ENCODE measurements at places on chromosomes 12 and 14.

DNA sequence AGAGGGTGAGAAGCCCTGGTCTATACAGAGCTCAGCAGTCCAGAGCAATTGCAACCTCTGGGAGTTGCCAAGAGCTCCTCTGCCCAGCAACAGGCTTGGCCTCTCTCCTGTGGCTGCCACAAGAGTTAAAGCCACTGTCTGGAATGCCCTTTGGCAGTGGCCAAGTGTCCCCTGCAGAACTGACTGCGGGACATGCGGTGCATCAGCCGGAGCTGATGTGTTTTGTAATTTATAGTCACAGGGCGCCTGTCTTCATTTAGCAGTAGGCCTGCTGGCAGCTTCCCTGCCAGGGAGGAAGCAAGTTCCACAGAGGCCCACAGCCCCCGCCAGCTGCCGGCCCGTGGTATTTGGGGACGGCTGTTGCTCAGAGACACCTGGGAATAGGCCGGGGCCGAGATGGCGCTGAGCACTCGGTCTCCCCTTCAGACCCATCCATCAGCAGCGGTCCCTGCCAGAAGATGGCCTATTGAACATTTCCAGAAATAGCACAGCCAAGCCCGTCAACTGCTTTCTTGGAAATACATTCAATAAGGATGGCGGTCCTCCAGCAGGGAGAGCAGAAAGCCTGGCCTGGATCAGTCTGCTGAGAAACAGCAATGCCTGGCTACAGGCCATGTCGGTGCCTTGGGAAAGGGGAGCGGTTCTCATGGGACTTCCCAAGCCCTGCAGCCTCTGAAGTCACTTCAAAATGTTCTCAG, 217.4 kb downstream of the CRADD start:
- no peak for DNase-seq

DNA sequence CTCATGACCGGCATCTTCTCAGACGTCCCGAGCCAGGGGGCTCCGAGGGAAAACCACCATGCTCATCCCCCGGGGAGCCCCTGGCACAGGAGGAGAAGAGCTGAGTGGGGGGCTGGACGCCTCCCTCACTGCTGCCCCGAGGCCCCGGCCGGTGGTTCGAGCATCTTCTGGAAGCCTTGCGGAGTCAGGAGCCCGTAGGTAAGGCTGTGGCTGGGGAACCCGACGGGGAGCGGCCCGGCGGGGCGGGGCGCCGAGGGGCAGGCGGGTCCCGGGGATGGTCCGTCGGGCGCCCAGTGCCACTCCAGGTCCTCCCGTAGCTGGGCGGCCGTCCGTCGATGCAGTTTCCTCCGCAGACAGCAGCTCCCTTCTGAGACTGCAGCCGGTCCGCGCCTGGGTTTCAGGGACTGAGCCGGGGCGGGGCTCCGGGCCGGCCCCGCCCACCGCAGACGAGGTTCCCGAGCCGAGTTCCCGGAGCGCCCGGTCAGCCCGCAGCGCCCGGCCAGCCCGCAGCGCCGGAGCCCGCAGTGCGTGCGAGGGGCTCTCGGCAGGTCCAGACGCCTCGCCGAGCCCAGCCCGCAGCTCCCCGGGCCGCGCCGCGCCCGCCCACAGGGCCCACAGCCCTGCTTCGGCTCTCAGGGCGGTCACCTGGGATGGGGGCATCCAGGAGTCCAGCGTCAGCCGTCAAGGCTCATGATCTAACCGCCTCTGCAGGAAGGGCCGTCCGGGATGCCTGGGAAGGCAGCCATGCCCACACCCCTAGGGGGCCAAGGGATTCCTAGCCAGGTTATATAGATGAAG, at the start of gene PGF:
Gene PGF (minus strand): TSS at position 369 of the 798 bp plus-strand sequence. CDS start 355 bp downstream, at position 14.
- DNase-seq, result peak; percentile 65

- DNase-seq, result no peak
Measured at GRCh38 chr12:69508091-69508490, 37.9 kb downstream of the FRS2 start.

DNA sequence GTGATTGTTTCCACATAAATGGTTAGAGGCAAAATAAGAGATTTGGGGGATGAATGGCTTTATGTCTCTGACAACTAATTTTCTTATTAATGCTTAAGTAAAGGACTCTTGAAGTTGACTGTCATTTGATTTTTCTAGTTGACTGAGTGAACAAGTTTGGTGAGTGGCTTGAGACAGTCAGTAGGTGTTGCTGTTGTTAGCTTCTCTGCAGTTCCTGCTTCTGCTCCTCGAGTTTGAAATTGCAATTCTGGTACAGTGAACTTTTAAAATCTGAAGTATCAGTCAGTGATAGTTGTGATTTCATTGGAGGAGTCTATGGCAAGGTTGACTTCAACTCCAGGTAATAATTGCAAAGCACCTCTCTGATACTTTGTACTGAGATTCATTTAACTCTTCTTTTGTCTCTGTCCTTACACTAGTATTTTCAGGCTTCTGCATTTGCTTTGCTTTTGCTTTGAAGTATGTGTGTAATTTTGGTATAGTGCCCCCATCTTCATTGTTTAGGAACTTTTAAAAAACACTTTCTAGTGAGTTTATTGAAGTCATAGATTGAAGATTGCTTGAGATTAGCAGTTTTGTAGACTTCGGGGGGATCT, 415.5 kb downstream of the PCNX1 start:
- DNase-seq, result no peak

- DNase-seq, result peak; percentile 24
Measured at GRCh38 chr12:106301611-106302321, 767 bp upstream of the TCP11L2 start.

DNA sequence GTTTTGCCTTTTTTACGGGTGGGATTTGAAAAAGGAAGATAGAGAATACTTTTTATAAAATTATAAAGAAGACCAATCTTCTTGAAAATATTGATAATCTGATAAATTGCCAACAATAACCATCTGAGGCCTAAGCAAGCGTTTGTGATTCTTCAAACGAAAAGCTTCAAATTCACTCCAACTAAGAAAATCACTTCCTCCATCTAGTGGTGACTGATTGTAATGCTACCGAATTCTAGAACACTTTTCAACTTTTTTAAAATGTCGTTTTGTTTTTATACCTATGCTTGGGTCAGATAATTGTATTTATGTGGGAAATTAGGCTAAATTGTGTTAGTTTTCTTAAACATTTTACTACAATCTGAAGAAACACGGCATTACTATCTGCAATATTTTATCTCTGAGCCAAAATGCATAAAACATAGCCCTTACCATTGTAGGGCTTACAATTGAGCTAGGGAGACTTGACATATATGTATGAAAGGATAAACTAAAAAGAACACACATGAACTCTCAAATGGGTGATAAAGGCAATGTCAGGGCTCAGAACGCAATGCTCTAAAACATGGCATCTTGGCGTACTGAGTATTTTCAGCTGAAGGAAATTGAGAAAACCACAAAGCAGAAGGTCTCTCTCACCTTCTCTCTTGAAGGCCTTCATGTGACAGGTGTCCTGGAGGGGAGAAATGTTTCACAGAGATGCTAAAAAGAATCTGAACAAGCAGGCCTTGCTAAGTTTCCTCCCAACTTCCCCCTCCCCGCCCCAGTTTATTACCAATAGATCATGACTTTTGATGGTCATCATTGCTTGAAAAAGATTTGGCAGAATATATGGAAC, 36.8 kb upstream of the G2E3 start:
- no peak for DNase-seq

GRCh38 chr14:95250936-95251335, 68.8 kb downstream of the CLMN start:
- DNase-seq, result no peak

- DNase-seq, result no peak
Measured at GRCh38 chr12:49212572-49212971, 23.7 kb upstream of the TUBA1A start.

DNA sequence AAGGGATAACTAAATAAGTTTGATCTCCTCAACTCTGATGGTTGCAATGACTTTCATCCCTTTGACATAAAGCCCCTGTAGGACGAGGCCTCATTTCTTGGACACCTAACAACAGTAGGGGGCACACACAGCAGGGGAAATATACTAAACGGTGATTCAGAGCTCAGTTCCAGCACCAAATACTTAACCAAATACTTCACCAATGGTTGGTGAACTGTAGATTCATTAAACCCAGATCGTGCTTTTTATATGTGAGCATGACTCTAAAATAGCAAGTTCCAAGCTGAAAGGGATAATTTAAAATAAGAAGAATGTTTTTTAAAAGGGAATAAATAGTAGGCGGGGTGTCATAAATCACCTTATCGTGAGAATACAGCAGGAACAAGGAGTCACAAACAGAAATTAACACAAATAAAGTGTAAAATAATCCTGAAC, 53.2 kb downstream of the ATG2B start:
- DNase-seq, result no peak

DNA sequence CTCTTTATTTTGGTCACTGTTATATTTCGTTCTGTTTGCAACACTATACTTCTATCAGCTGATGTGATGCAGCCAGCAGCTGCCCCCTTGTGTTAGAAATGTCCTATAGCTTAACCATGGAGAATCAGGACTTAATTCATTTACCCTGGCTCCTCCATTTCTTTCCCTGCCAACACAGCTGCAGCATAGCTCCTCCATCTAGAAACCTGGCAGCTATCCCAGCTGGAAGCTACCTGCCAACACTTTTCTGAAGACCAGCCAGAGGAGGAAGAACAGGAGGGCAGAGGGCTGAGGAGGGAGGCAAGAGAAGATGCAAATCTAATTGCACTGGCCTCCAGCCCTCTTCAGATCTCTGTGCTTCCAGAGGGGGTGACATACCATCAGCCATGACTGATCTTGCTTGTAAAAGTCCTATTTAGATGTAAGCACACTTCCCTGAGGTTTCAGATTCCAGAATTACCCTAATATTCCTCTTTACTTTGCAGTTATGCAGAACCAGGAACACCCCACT, 156.8 kb upstream of the TMEM260 start:
- peak; percentile 39 for DNase-seq

DNA sequence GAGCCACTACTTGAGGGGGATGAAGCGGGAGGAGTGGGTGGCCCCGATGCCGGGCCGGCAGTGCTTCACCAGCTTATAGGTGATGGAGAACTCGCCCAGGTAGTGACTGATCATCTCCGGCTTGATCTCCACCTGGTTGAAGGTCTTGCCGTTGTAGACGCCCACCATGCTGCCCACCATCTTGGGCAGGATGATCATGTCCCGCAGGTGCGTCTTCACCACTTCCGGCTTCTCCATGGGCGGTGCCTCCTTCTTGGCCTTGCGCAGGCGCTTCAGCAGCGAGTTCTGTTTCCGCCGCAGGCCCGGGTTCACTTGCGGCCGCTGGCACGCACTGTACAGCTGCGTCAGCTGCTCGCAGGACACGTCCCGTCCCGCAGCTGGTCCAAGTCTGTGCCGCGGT, 3.4 kb downstream of the TIGAR start:
- DNase-seq, result no peak

GRCh38 chr12:29414368-29414767, 33.4 kb upstream of the ERGIC2 start:
- no peak for DNase-seq

DNA sequence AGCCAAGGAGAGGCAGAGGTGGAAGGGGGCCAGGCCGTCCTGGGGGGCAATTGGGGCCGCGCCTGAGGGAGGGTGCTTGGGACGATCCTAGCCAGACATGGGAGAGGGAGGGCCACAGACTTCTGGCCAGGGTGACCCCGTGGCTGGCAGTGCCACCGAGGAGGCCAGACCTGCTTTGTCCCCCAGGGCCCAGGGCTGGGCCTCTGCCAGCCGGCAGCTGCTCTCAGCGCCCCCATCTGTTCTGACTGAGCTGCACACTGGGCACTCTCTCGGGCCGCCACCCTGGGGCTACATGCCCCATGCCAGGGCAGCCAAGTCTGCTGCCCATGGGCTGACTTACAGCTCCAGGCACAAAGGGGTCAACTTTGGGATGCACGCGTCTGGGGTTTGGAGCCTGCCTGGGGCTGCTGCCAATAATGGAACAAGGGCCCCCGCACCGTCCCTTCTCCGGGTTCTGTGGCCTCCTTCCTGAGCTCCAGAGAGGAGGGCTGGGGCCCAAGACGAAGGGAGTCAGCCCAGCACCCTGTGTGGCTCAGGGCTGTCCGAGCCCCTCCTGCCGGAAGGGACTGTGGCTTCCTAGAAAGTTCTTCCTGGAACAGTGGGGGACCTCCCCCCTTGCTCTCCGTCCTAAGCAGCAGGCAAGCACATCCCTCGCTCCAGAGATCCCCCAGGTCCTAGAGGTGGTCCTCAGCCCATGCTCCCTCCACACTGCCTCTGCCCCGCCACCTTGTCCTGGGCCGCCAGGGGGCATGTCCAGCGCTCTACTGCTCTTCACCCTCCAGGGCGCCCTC, 1.1 kb downstream of the ADSS1 start:
- DNase-seq, result no peak

GRCh38 chr12:86669010-86669409, 412.8 kb upstream of the MGAT4C start:
- DNase-seq, result no peak

DNA sequence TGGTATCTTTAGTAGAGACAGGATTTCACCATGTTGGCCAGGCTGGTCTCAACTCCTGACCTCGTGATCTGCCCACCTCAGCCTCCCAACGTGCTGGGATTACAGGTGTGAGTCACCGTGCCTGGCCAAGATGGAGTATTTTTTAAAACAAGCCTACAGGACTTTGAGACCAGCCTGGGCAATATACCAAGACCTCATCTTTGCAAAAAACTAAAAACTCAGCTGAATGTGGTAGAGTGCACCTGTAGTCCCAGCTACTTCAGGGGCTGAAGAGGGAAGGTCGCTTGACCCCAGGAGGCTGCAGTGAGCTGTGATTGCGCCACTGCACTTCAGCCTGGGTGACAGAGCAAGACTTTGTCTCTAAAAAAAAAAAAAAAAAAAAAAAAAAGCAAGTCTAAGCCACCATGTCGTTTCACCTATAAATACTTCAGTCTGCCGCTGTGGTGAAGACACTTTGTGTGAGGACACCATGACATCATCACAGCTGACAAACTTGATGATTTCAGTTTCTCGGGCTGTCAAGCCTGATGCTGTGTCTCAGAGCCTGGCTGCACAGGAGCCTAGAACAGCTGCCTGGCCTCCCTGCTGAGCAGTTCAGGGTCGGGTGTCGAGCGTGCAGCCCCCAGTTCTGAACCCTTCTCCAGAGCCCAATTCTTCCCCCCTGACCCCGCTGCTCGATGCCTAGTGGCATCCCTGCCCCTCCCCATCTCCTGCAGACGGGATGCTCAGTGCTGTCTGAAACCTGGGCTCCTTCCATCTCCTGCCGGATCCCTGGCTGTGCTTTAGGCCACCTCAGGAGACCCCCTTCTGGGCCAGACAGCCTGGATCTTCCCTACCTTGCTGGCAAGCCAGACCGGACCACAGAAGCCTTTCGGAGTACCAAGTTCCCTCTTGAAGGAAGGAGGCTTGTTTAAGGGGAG, 119.2 kb upstream of the EVL start:
- no peak for DNase-seq

GRCh38 chr14:50082784-50083466, 33.4 kb downstream of the VCPKMT start:
- no peak for DNase-seq

Data from HuH-7.5 (cell line).